Right lobe of liver (tissue), 6 donors: ENCODE measurements at places on chromosomes 5 and 9. TPM values are rescaled to one million over a fixed set of nuclear protein-coding genes. Genes with fewer than 3 reads are reported as not detected.

HAND1 gene
- not detected for total RNA-seq

ZFP62 gene
- 3.6 TPM for total RNA-seq

SOHLH1 gene
- not detected for total RNA-seq

RNF224 gene
- total RNA-seq, result not detected

ADAMTSL1 gene
- total RNA-seq, result 2.1 TPM

ABLIM3 gene
- 122 TPM for total RNA-seq

CCNJL gene
- total RNA-seq, result 0.31 TPM

SCGB3A1 gene
- total RNA-seq, result 3.3 TPM

FKBP15 gene
- 11.8 TPM for total RNA-seq

FST gene
- total RNA-seq, result 16.3 TPM

OLFM1 gene
- 5.4 TPM for total RNA-seq

PCDHAC1 gene
- 0.37 TPM for total RNA-seq

GLRA1 gene
- not detected for total RNA-seq

TLE4 gene
- total RNA-seq, result 2.9 TPM

CLIC3 gene
- not detected for total RNA-seq

PCDH1 gene
- 20.8 TPM for total RNA-seq

MYMK gene
- not detected for total RNA-seq

SLC1A1 gene
- 22.0 TPM for total RNA-seq

PDE8B gene
- total RNA-seq, result 1.5 TPM

PDCD1LG2 gene
- 0.55 TPM for total RNA-seq

CAMK4 gene
- 0.81 TPM for total RNA-seq

MORN5 gene
- not detected for total RNA-seq

ACSL6 gene
- 5.3 TPM for total RNA-seq

EGFL7 gene
- 26.7 TPM for total RNA-seq

TERT gene
- not detected for total RNA-seq

ERAP2 gene
- total RNA-seq, result 7.3 TPM

PCDHGB6 gene
- 2.8 TPM for total RNA-seq

TUSC1 gene
- 8.8 TPM for total RNA-seq

CCDC171 gene
- 0.80 TPM for total RNA-seq
